Smooth muscle cell of bladder (primary cell): ENCODE measurements at places on chromosomes 3 and 15. TPM values are rescaled to one million over a fixed set of nuclear protein-coding genes. Genes with fewer than 3 reads are reported as not detected.

IMPG2 gene
- total RNA-seq, result 0.14 and 0.18 TPM in 2 replicates

SENP2 gene
- 26.6 and 35.9 TPM in 2 replicates for total RNA-seq

GOLGA6A gene
- 0.14 TPM in 1 of 2 replicates, not detected in the other for total RNA-seq

HIGD2B gene
- total RNA-seq, result not detected in 2 replicates

SLC25A38 gene
- total RNA-seq, result 18.8 and 22.4 TPM in 2 replicates

SOX14 gene
- total RNA-seq, result not detected in 2 replicates

SKOR1 gene
- under 0.01 and 0.09 TPM in 2 replicates for total RNA-seq

CCDC54 gene
- not detected in 2 replicates for total RNA-seq

ZNF660 gene
- total RNA-seq, result 2.1 and 2.6 TPM in 2 replicates

NR2E3 gene
- 0.14 and 0.18 TPM in 2 replicates for total RNA-seq

FOXL2 gene
- total RNA-seq, result not detected in 2 replicates

CCR3 gene
- total RNA-seq, result 0.09 TPM in 1 of 2 replicates, not detected in the other

PXK gene
- 40.1 and 52.6 TPM in 2 replicates for total RNA-seq

MUC4 gene
- under 0.01 TPM in 1 of 2 replicates, not detected in the other for total RNA-seq

RHOV gene
- total RNA-seq, result under 0.01 TPM in 1 of 2 replicates, not detected in the other

TRAIP gene
- 1.0 and 1.4 TPM in 2 replicates for total RNA-seq

TMEM44 gene
- total RNA-seq, result 6.1 and 7.8 TPM in 2 replicates

CRABP1 gene
- total RNA-seq, result not detected in 2 replicates

AMIGO3 gene
- not detected in 2 replicates for total RNA-seq

CLRN1 gene
- not detected in 2 replicates for total RNA-seq
